ENCODE measurements at places on chromosomes 7 and 10.

- DNase-seq = no peak
Measured at GRCh38 chr10:59903871-59904270, 2.5 kb downstream of the CCDC6 start.

DNA sequence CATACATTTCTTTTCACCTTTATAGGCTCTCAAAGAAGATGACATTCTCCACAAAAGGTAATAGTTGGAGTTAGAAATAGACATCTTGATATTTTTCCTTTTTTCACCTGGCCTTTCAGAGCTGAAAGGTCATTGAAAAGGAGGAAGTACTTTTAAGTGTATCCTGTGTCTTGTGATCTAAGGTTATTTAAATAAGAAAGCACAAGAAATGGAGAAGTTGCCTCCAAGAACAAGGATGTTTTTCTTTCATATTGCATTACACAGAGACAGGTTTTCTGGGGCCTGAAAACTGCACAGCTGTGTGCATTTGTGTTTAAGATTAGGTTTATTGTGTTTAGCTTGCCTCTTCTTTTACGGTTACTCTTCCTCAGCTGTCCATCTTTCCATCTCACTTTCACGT, 103.4 kb upstream of the SEMA3D start:
- no peak for DNase-seq

DNA sequence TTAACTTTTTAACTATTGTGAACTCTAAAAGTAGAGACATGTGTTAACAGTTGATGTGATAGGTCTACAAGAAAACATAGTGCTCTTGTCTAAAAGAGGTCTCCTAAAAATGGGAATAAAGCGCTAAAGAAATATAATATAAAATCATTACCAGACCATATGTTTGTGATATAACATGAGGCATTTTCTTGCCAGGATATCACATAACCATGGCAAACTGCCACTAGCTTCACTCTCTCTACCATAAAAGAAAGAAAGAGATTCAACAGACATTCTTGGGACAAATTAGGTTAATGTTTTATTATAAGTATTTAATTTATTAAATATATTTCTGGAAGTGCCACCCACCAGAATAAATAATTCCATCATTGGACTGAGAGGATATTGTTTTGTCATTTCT, 115.0 kb downstream of the TMEM26 start:
- no peak for DNase-seq

- DNase-seq = no peak
Measured at GRCh38 chr10:53839440-53840039, 961.5 kb downstream of the PCDH15 start.

GRCh38 chr10:21402606-21403083, 122.8 kb downstream of the SKIDA1 start:
- DNase-seq = no peak

GRCh38 chr10:120732067-120732466, 119.1 kb upstream of the WDR11 start:
- no peak for DNase-seq

- no peak for DNase-seq
Measured at GRCh38 chr10:14773551-14774213, 1.0 kb downstream of the FAM107B start.

DNA sequence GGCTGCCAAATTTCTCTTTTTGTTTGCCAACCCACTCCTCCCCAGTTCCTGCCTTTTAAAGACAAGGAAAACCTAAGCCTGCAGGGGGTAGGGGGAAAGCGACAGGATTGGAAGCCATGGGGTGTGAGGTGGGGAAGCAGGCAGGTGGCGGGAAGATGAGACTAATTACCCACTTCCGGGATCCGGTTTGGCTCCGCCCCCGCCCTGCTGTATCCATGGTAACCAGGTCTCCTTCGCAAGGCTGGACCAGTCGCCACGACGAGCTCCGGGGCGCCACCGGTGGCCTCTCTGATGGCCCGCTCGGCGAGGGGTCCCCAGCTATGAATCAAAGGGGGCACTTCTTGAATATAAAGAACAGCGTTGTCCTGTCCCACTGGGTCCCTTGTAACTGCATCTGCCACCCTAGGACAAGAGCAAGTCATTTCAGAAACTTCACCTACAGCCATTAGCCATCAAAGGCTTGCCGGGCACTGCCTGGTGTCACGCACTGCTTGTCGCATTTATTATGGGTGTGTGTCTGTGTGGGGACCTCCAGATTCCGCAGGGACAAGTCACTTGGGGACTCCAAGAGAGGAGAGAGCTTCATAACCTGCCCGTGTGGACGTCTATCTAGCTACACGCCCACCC, 55.4 kb upstream of the LMTK2 start:
- DNase-seq = no peak

- no peak for DNase-seq
Measured at GRCh38 chr7:128892521-128893250, 17.8 kb downstream of the KCP start.

DNA sequence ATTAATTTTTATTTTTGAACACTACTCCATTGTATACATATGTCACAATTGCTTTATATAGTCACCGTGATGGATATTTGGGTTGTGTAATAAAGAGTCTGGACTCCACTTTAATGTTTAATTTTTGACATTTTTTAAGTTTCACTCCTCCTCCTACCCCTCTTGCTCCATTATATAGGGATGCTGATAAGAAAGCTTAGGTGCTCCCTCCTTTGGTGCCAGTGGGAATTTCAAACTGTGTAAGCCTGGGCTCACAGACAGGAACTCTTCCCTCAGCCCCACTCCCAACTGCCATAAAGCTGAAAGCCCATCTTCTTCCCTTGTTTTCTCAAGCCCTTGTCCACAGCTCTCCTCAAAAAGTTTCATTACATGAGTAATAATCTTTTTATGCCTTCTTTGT, 47.6 kb downstream of the TWIST1 start:
- no peak for DNase-seq

- DNase-seq = no peak
Measured at GRCh38 chr10:133444342-133445267, 9.1 kb upstream of the SCART1 start.

DNA sequence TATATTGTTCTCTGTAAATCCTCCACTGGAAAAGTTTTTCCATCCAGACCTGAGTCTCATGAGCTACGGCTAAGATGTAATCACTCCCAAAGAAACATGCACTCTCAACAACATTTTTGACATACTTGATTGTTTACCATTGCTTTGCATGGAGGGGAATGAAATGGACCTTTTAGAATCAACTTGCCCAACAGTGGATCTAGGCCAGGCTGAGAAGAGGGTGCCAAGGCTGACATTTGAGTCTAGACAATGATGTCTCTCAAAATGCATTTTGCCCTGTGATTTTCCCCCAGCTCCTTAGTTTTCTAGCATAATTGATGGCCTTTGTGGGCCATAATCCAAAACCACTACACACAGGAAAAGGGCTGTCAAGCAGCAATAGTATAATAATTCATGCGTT, 297.9 kb upstream of the KLF6 start:
- no peak for DNase-seq

GRCh38 chr7:78473021-78473420, 674.4 kb downstream of the PHTF2 start:
- DNase-seq = no peak

- DNase-seq = no peak
Measured at GRCh38 chr7:133052401-133052756, 29.5 kb downstream of the CHCHD3 start.

- no peak for DNase-seq
Measured at GRCh38 chr10:128063736-128064107, 62.5 kb downstream of the MKI67 start.

- DNase-seq = no peak
Measured at GRCh38 chr10:127148933-127149220, 47.5 kb downstream of the INSYN2A start.

GRCh38 chr7:68005992-68006391, 1009.4 kb downstream of the TYW1 start:
- no peak for DNase-seq

DNA sequence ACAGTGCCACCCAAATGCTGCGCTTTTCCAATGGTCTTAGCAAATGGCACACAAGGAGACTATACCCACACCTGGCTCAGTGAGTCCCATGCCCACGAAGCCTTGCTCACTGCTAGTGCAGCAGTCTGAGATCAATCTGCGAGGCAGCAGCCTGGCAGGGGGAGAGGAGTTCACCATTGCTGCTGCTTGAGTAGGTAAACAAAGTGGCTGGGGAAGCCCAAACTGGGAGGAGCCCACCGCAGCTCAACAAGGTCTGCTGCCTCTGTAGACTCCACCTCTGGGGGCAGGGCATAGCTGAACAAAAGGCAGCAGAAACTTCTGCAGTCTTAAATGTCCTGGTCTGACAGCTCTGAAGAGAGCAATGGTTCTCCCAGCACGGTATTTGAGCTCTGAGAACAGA, 891.2 kb downstream of the PCDH15 start:
- no peak for DNase-seq

DNA sequence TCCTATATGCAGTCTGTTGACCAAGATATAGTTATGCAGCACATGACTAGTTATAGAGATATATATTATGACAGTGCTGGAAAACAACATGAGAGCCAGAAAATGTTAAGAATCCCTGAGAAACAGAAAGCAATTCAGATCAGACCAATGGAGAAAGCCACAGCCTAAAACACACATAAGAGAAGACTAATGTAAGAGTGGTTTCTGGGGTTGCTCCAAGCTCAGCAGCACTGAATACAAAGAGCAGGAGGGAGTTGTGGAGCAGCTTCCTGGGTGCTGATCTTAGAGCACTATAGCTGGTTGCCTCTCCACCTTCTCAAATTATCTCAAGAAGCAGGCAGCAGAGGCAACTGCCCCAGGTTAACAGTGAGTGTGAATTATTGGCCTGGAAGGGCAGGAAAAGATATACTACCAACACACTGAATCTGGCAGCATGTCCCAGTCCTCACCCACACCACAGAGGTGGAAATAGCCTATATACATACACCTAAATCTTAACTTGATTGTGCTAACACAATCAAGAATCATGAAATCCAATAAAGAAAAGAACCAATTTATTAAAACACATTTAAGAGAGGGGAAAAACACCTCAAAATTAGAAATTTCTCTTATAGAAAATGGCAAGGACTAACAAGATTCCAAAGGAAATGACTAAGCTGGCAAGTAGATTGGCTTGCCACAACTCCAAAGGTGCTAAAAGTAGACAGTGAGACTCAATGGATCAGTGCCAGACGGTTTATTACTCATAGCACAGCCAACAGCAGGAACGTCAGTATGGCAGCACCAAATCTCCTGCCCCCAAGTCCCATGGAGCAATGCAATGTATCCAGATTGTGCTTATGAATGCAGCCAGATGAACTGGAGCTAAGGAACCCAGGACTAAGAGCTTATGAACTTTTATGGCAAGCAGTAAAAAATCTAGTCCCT, 5.1 kb downstream of the PTTG1IP2 start:
- DNase-seq = no peak

GRCh38 chr10:86958901-86959736, 720 bp downstream of the SNCG start:
- DNase-seq = no peak

GRCh38 chr7:132526111-132526740, 50.0 kb downstream of the PLXNA4 start:
- no peak for DNase-seq

- no peak for DNase-seq
Measured at GRCh38 chr7:85471740-85472139, 284.9 kb upstream of the SEMA3D start.

- DNase-seq = no peak
Measured at GRCh38 chr10:74150204-74150989, at the start of gene AP3M1. TSS of gene AP3M1 (minus strand) at chr10:74150828. CDS start at chr10:74138379, 12,449 bp downstream.

- DNase-seq = no peak
Measured at GRCh38 chr10:32371101-32371500, 24.1 kb upstream of the EPC1 start.

DNA sequence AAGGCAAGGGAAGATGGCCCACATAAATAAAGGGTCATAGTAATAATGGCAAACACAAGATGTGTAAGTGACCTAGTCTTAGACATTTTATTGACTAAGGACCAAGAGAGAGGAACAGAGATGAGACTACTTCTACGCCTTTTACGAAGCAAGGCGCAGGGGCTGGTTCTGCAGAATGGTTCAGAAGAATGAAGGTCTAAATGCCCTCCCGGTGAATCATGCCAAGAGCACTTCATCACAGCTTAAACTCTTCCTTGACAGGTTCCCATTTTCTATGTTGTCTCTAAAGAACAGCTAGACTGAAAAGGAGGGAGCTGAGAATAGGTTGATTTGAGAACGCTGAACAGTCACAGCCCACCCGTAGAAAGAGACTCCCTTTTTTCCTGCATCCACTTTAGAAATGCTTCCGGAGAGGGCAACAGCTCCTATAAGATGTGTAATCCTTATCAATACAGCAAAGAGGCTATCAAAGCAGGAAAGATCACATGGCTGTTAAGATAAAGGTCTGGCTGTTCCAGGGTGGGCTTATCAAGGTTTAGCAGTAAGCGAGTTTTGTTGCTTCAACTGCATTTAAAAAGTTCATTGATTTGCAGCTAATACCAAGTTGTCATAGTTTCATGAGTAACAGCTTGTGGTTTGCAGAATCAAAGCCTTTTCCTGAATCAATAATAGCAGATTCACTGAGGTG, 93.4 kb upstream of the AUTS2 start:
- DNase-seq = no peak

GRCh38 chr7:137992550-137993394, 9.1 kb downstream of the CREB3L2 start:
- peak; percentile 86 for DNase-seq

DNA sequence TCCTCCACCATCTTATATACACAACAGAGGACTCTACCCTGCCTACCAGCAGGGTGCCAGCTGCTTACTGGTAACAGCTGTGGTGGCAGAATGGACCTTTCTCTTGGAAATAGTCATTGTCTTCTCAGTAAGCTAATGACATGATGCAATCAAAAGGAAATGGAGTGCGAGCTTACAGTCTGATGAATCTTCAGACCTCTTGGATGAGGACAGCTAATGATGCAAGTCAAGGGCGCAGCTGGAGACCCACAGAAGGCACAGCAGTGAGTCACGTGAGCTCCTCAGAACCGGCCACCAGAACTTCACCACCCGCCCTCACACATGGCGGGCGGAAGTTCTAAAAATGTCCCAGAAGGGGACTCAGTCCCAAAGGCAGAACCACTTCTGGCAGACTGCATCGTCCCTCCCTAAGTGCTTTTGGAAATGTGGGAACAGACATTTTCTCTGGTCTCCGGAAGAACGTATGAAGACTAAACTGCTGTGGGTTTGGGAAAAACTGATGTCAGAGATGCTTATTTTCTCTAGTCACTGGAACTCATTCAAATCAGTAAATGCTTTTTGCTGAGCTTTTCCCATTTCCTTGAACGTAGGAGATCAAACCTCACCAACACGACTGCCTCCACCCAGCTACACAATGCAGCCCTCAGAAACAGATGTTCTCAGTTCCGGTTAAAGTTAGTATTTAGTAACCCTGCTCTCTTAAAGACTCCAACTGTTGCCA, 96.4 kb downstream of the FAS start:
- DNase-seq = peak; percentile 86
